ENCODE measurements at places on chromosomes 12 and 14.
A peak's percentile ranks its signal among the peaks of the same experiment; 100 is the strongest.

DNA sequence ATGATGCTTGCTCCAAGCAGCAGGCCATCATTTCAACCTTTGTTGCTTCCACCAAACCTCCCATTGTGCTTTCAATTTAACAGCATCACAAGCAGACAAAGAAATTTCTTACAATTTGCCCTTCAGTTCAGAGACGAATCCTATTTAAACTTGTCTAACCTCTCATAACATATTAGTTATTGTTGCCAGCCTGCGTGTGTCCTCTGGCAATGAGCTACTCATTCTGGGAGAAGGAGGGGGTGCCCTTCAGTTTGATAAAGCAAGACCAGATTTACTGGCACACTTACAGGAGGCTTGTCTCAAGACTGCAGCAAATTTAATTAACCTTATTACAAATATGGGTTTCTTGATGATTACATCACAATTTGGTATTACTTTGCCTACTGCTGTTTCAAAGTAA, 203.6 kb upstream of the SOX5 start:
- DNase-seq, result no peak

- DNase-seq, result no peak
Measured at GRCh38 chr14:74964787-74965485, 9.5 kb upstream of the PGF start.

DNA sequence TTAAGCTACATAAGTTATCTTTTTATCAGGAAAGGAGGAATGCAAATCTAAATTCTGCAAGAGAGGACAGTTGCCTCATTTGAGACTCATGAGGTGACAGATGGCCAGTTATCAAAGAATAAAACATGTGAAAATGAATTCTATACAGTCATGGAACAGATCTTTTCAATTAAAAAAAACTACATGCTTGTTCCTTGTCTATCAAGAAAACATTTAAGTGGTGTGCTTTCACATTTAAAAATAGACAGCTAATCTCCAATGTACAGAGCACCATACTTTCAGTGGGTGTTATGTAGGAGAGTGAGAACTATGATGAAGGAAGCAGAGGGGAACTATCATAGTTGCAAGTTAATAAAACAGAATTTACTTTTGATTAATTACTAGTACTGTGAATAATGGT, 76.7 kb upstream of the TTC7B start:
- DNase-seq, result no peak

GRCh38 chr14:81402123-81402495, 2.0 kb upstream of the STON2 start:
- no peak for DNase-seq

DNA sequence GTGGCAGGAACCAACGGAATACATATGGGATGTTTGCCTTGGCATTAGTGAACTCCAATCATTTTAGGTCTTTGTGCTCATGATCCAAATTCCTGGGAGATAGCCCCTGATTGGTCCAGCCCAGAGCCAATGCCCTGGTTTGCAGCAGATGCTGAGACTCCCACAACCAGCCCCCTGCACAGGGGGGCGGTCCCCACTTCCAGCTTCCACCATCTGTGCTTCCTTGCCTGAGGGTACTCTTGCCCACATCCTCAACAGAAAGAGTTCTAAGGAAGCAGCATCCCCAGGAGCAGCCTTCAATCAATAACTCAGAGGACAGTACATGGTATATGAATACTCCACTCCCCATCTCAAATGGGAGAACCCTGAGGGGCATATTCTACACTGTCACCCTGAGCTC, 39.7 kb upstream of the FICD start:
- DNase-seq, result no peak

DNA sequence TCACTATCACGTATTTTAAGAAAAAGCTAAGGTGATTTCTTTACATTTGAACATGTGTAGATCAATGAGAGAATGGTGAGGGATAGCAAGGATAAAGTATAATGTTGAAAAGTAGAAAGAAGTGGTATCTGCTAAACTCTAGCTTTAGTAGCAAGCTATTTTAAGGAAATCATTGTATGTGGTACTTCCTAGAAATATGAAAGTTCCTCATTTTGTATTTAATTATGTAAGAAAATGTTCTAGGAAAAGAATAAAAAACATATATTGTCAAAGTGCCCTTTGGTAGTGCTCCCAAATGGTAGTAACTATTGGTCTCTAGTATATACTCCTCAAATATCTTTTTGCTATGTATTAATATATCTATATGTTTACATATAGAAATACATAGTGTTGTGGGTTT, 35.7 kb downstream of the RAB21 start:
- no peak for DNase-seq

- DNase-seq, result no peak
Measured at GRCh38 chr12:120835304-120835612, 68.9 kb downstream of the SPPL3 start.

DNA sequence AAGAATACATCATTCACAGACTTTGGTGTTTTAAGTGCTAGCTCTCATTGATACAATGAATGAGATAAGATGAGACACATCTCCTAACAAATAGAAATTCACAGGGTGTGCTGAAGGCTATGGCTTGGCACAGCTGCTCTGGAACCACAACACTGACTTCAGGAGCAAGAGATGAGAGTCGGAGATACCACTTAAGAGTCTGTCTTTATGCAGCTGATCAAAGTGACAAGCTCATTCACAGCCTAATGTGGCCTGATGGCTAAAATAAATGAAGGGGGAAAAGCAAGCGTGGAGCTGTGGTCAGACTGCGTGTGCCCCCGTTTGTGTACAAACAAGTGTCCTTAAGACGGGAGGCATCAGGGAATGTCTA, 29.7 kb upstream of the FAM181A start:
- DNase-seq, result no peak

DNA sequence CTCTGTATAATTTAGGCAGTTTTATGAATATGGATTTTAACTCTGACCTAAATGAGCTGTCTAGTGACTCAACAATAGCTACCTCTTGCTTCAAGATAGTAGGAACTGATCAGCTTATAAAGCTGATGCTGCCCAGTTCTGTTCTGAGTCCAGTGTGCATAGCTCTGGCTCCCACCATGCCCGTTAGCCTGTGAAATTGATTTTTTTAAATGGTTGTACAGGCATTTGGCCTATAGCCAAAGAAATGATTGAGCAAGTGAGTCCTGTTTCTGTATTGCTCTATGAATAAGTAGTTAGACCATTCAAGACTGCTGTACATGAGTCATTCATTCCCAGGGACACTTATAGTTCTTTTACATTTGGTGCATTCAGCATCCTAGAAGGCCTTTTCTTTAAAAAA, 36.4 kb downstream of the SAMD4A start:
- no peak for DNase-seq

GRCh38 chr12:13582421-13582820, 385.9 kb downstream of the EMP1 start:
- DNase-seq, result no peak

GRCh38 chr14:75294649-75295033, 16.0 kb downstream of the FOS start:
- no peak for DNase-seq

DNA sequence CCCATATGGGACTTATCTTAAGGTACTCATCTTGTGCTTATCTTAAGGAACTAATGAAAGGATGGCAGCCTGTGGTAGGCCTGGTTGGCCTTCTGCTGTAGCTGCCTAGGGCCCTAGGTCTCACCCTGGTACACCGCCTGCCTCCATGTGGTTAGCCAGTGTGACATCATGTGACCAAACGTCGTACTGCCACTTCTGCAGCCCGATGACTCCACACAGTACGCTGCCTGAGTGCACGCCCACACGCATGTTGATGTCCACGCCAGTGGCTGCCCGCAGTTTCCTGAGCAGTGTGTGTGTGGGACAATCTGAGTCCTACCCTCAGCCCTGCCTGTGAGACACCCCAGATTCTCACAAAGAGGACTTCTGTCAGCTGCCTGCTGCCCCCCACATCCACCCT, 5.1 kb downstream of the ADCY4 start:
- DNase-seq, result no peak

DNA sequence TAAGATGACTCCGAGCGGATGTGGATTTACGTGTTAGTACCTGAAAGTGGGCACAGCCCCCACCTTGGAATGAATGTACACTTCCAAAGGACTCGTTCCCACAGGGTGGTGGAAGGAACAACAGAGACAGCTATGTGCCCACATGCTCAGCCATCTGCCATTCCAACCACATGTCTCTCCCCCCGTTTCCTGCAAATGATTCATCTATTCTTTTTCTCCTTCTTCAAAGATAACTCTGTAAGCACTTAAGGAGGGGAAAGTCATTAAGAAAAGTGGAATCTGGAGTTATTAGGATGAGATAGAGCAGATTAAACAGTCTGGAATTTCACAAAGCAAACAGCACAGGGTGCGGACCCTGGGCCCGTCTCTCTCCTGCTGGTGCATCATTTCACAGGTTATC, 18.5 kb upstream of the DUSP6 start:
- DNase-seq, result no peak

GRCh38 chr12:2137711-2138110, 84.9 kb downstream of the CACNA1C start:
- DNase-seq, result no peak

GRCh38 chr14:32318087-32318795, 10.9 kb upstream of the AKAP6 start:
- DNase-seq, result no peak

DNA sequence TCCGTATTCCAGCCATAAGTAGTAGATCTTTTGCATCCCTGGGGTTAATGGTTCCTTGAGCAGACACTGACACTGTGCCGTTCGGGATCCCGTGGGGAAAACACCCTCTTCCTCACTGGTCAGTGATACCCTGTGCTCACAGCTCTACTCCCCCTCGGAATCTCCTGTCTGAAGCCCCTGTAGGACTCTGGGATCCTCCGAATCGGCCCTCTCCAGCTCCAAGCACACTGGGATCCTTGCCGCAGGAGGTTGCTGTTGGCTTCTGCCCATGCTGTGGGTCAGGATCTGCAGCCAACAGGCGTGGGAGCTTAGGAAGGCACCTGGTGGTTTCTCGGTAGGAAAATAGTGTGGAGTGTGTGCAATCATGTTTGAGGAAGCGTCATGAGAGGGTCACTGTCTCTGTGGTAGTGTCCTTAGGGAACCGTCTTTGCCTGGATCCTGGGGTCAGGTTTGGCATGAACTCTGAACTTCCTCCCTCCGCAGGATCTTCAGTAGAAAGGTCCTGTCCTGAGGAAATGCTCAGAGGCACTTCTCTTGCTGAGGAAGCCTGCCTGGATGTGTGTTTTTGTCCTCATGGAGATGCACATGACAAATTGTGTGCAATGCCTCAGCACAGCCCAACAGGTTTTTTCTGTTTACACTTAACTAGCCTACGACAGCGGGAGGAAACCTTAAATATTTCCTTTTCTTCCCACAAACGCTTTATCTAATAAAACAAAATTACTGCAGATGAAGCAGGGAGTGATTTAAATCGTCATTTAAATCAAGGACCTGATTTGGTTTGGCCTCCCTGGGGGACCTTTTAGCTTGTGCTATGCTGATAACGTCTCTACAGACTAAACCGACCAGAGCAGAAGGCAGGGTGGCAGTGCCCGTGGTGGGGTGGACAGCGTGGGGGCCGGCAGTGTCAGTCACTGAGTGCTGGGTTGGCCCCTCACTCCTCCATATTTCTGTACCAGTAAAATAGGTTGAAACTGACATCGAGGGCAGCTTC, 18.7 kb downstream of the FBXL14 start:
- DNase-seq, result no peak

- DNase-seq, result peak; percentile 55
Measured at GRCh38 chr12:63826006-63826585, 18.4 kb upstream of the SRGAP1 start.

GRCh38 chr12:31740628-31741027, 11.8 kb upstream of the AMN1 start:
- DNase-seq, result no peak

- no peak for DNase-seq
Measured at GRCh38 chr14:52400846-52401245, 86.7 kb downstream of the PTGER2 start.

DNA sequence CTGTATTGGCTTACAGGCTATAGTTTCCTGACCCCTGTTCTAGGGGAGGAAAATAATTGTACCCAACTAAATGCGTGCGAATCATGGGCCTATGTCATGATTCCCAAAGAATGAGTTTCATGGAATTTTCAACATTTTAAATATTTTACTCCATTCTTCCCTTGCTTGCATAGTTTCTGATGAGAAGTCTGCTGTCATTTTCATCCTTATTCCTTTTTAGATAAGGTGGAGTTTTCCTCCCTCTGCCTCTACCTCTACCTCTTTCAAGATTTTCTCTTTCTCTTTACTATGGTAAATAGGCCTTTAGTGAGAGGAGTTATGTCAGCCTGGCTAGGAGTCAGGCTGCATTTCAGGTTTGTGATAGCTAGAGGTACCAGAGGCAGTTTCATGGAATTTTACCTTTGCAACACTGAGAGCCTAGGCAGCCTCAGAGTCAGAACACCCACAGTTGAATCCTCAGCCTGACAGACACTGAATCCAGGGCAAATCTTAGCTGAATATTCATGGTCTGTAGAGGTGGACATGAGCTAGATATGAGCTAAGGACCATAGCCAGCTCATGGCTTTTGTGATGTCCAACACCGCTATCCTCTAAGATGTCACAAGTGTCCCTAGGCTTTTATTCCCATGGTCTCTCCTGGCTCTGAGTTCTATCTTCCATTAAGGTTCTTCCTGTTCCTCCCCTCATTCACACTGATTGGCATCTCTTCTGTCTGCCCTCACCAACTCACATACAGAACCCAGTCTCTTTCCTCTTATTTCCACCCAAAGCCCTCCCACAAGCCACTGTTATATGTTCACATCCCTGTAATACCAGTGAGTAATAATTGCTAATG, 6.0 kb downstream of the SERPINA3 start:
- no peak for DNase-seq

DNA sequence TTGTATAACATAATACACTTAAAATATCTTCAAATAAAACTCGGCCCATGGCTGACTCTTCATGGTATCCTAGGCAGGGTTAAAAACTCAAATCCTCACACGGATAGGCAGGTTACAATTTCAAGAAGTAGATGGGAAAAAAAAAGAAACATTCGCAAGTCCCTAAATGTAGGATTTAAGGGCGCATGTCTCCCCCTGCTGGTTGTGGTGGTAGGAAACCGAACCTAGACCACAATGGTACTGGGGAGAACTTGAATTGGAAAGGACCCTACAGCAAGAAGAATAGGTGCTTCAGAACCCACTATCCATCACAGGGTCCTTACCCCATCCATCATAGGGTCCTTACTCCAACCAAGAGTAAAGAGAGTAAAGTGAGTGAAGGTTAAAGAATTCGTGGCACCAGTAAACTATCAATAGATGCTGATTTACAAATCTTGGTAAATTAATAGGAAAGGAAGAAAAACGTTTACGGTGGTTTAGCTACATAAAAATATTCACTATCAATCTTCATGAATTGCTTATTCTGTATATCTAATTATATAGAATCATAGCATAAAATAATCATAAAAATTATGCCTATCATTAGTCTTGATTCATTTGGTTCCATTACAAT, 3.3 kb upstream of the CIPC start:
- DNase-seq, result peak; percentile 64

GRCh38 chr14:92121207-92121669, 268 bp downstream of the NDUFB1 start:
- peak; percentile 43 for DNase-seq

All from AG08396 (cell line).